Stimulated activated CD4-positive, alpha-beta T cell treated with anti-CD3 and anti-CD28 coated beads, Interleukin-15, amount 100 ng/mL, for 1 hour (primary cell): ENCODE measurements at places on chromosomes 11 and 22.

DNA sequence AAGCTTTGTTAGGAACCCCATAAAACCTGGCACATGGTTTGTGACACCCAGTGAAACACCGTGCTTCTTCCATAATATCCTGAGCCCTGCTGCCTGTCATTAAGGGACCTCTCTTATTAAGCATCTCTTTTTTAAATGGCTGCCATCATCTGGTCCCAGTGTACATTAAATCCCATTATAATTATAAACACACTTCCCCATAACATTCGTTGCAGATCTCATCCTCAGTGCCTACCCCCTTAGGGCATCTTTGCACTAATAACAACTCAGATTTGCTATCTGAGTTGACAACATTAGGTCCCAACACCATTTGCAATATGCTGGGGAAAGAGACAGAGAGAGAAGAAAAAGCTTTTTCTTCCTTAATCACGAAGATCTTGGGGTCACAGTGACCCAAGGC lies 4.7 kb upstream of the ZBTB16 start:
- DNase-seq: no peak

DNA sequence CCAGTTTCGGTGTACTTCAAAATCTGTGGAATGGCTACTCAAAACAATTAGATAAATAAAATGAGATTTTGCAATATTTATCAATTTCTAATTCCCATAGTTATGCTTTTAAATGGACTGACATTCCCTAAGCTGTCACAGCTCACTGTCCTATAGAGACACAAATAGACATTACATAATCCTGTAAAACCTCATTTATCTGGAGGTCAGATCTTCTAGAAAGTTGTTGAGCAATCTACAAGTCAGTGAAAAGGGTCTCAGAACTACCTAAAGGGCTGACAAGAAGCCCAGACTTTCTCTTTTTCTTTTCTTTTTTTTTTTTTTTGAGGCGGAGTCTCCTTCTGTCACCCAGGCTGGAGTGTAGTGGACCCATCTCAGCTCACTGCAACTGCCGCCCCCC lies 12.0 kb downstream of the ALG8 start:
- no peak for DNase-seq

GRCh38 chr11:34443136-34443535 lies 4.4 kb downstream of the CAT start:
- no peak for DNase-seq

DNA sequence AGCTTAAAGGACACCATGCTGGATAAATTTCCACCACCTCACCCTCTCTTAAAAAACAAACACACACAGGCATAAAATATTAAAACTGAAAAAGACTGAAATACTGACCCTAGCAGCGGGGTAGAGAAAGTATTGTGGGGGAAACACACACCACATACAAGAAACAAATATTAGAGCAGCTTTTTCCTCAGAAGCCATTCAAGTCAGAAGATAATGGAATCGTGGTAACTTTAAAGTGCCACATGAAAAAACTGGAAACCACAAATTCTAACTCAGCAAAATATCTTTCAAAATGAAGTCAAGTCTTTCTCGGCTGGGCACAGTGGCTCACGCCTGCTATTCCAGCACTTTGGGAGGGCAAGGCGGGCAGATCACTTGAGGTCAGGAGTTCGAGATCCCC lies 223.2 kb downstream of the DYNC2H1 start:
- no peak for DNase-seq

- DNase-seq: no peak
Observed at GRCh38 chr11:28133146-28133545, 25.0 kb downstream of the METTL15 start.

- DNase-seq: no peak
Observed at GRCh38 chr22:30566125-30566524, 8.3 kb downstream of the GAL3ST1 start.

GRCh38 chr11:74849525-74850391 lies 99.1 kb downstream of the XRRA1 start:
- DNase-seq: no peak

DNA sequence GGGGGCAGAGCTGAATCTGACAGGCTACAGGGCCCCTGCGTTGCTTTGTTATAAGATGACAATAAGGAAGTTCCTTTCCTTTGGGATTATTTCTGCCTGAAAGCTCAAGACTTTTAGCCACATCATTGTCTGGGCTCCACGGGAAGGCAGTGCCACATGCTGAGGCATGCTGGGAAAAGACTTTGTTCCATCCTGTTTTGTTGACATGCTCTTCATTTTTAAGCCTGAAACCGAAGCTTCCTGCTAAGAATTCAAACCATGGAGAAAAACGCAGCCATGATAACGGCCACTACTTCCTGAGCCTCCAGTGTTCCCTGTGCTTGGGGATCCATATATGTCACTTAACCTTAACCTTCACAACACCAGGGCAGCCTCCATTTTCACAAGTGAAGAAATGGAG lies 5.5 kb upstream of the TCF20 start:
- DNase-seq: no peak

DNA sequence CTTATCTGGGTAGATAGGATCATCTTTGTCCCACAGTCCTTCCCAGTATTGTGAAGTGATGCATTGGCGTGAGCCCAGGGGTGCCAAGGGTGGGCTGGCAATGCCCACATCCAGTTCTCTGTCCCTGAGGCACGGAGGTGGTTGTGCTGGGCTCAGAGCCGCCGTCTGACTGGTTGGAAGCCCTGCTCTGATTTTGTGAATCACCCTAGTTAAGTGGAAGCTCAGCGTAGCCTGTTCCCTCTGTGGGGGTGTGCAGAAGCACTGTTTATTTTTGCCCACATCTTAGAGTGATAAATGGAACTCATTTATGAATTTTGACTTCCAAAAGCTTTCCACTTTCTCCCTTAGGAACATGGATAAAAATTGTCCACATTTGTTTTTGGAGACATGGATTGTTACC lies 13.6 kb downstream of the BCR start:
- DNase-seq: no peak

DNA sequence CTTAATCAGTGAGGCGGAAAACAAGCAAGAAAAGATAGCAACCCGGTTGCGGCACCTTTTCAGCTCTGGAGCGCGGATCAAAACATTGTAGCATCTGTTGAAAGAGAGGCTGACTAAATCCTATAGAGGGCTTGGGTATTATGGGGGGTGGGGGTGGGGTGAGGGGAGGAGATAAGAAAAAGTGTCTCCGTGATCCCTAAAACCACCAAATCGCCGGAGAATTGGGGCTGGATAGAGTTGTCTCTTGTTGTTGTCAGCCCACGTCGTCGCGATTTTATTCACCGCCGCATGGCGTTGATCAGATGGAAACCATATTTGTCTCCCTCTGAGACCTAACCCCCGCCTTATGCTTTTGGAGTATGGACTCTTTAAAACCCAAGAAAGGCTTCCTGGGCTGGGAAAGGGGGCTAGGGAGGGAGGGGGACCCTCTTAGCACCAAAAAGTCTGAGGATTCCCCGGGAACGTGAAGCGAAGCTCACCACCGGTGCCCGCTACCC lies 13.0 kb downstream of the PAX6 start:
- DNase-seq: no peak

- DNase-seq: no peak
Observed at GRCh38 chr22:23110922-23111527, 30.8 kb downstream of the RSPH14 start.

DNA sequence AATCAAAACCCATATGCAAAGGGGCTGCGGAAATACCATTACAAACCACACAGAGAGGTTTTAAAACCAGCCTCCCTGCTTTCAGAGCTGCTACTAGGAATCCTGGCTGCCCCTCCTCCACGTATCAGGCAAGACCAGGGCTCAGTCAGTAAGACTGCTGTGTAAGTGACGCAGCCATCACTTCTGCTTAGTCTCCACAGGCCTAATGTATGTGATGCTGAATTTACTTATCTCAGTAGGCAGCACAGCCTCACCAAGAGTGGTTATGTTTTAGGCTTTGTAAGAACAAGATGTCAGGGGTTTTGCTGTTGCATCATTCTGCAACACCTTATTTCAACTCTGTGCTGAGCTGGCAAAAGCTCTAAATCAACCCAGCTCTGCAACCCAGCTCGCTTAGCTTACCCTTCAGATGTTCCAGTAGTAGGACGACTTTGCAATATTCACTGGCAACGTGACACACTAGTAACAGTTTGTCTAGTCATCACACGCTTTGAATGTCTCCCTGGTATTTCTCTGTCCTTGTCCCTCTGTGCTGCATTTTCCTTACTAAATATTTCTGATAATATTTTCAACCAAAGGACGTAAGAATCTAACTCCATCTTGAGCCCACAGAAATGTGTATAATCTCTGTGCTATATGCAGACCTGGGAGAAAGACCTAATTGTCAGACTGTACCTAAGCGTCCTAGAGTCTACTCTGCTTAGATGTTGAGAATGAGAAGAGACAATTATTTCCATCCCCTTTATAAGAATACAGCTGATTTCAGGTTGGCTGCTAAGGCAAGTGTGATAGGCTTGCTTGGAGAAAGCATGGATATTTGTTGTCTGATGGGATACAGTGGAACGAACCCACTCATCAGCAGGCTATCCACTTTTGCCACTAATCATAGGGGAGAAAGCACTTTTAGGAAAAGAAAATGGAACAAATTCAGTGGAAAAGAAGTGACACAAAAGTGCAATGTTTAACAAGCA lies 72.2 kb downstream of the LARGE2 start:
- DNase-seq: no peak

- no peak for DNase-seq
Observed at GRCh38 chr11:112302226-112302868, 41.7 kb upstream of the PLET1 start.

GRCh38 chr22:36331912-36332622 lies 55.7 kb downstream of the MYH9 start:
- DNase-seq: no peak

DNA sequence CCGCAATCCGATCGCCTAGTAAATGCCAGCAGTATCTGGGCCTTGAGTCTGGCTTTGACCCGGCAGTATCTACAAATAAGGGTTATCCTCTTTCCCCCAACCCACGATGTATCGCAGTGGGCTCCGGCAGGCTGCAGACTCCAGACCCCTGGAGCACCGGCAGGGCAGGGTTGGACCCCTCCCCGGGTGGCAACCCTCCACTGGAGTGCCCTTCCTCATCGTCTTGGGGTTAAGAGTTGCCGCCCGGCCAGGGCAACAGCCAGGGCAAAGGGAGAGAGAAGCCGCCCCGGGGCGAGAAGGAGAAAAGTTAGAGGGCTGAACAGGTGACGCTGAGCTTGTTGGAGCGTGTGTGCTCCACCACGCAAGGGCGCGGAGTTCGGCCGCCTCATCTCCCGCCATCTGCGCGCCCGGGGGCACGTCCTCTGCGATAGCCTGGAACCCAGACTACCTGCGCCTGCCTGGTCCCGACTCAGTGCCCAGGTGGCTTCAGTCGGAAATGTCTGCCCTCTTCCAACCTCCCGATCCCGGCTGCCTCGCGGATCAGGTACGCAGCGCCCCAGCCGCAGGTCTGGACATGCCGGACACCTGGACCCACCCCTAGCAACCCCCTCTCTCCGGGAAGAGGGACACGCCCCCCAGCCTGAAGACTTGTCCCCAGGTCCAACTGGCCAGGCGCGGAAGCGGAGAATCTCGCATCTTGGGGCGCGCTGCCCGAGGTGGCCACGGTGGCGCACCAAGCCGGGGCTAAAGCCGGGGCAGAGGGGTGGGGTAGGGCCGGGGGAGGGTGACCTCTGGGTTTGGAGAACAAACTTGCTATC lies 1.2 kb downstream of the DSCAML1 start:
- no peak for DNase-seq

DNA sequence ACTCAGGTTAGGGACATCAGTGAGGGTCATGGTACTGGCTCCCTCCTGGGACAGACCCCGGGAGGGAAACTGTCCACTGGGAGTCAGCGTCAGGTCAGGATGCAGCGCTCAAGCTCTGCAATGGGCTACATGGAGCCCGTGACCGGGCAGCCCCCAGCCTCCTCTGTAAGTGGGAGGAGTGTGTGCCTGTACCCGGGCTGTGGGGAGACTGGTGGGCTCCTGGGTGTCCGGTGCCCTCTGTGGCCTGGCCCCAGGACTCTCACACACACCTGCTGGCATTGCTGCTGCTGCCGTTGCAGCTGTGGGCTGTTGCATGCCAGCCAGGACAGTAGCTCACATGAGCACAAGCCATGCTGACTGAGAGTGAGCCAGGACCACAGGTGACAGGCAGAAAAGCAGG lies 630.3 kb downstream of the TBC1D22A start:
- DNase-seq: no peak

- DNase-seq: no peak
Observed at GRCh38 chr11:61922539-61922938, 5.2 kb upstream of the RAB3IL1 start.

DNA sequence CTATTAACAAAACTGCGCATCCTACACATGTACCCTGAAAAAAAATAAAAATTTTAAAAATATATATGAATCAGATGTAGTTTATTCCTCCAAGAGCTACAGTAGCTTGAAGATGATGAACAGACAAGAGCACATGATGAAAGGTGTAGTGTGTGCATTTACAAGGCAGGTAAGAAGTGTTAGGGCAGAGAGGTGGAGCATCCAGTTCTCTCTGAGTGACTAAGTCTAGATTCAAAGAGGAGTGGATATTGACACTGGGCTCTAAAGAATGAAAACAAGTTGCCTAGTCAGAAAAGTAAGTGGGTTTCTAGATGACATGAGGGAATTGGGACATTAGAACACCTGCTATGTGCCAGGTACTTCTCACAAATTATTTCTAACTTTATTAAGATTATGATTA lies 76.0 kb upstream of the CARD18 start:
- no peak for DNase-seq

- no peak for DNase-seq
Observed at GRCh38 chr22:23424031-23424430, 156.1 kb downstream of the IGLL1 start.

GRCh38 chr11:128048121-128048520 lies 539.2 kb downstream of the ETS1 start:
- no peak for DNase-seq

- no peak for DNase-seq
Observed at GRCh38 chr11:88068848-88069554, 106.2 kb downstream of the RAB38 start.

DNA sequence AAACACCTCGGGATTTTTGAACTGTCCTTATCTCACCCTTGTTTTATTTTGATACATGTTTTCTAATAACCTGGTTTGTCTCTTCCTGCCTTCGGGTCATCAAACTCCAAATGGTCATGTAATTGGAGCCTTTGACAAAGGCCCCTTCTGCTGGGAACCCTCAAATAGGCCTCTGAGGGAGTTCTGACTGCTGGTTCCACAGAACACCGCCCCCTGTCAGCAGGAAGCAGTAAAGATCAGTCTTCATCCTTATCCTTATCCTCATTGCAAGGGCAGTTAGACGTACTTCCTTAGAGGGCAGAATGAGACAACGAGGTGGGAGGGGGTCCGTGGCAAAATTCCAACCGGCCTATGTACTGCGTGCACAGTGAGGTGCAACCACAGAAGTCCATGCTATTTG lies 12.1 kb downstream of the TRIM51 start:
- DNase-seq: no peak
